Stimulated activated CD8-positive, alpha-beta memory T cell treated with anti-CD3 and anti-CD28 coated beads, Interleukin-7, amount 100 ng/mL, for 1 hour (primary cell): ENCODE measurements at places on chromosomes 2 and 18.

GRCh38 chr2:192584976-192585375 lies 390.2 kb upstream of the TMEFF2 start:
- no peak for DNase-seq

- DNase-seq, result no peak
Measured at GRCh38 chr18:10190564-10190963, 263.9 kb upstream of the APCDD1 start.

GRCh38 chr2:39504790-39505335 lies 67.8 kb upstream of the MAP4K3 start:
- DNase-seq, result no peak

DNA sequence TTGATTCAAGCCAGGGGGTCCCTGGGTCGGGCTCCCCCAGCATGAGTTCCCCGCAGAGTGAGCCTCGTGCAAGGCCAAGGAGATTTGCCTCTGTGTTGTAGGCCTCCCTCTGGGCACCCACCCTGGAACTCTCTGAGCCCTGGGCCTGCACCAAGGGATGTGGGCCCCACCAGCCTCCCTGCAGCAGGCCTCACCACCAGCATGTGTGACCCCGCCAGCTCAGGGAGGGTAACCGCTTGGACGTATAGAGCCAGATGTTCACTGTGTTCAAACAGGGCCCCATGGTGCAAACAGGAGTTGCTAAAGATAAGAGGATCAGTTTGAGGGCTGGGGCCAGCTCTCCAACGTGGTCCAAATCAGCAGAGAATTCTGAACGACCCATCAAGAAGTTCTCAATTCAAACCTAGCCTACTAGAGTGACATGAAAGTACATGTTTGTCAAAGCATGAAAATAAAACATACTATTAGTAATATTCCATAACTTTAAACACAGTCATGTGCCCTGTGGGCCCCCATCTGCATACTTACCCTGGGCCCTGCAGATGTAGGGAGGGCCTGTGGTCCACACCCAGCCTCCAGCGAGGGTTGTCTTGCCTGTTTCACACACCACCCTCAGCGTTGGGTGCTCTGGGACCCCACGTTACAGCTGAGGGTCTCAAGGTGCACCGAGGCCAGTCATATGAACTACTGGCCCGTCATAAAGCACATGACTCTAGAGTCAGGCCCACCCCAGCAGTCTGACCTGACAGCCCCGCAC lies 5.5 kb upstream of the TUBB6 start:
- DNase-seq, result no peak

GRCh38 chr2:241064802-241065354 lies 37.2 kb downstream of the MTERF4 start:
- DNase-seq, result no peak

DNA sequence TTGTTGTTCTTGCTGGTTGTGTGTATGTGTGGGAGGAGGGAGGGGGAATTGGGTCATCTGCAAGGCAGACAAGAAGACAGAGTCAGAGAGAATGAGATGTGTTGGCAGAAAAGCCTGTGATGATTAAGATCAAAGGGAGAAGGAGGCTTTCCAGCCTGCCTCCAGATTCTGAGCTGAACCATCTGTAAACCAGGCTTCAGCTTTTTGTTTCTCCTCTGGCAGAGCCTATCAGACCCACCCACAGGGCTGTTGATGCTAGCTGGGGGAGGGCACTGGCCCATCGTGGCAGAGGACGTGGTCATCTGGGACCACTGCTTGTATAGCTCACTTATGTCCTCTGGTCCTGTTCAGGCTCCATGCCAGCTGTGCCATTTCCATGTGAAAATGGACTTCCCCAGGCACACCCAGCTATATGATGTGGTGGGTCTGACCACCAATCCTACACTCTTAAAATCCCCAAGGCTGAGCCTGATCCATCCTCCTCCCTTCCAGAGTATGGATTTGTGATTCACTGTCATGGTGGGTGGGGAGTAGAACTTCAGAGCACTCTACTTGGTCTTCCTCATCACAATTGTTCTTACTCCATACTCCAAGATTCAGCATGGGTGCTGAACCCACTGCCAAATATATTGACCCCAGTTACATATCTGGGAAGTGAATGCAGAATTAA lies 27.8 kb upstream of the COL6A3 start:
- no peak for DNase-seq

- DNase-seq, result no peak
Measured at GRCh38 chr18:45127405-45127804, 446.7 kb downstream of the SETBP1 start.

- DNase-seq, result no peak
Measured at GRCh38 chr2:13698847-13699246, 933.7 kb upstream of the LRATD1 start.

DNA sequence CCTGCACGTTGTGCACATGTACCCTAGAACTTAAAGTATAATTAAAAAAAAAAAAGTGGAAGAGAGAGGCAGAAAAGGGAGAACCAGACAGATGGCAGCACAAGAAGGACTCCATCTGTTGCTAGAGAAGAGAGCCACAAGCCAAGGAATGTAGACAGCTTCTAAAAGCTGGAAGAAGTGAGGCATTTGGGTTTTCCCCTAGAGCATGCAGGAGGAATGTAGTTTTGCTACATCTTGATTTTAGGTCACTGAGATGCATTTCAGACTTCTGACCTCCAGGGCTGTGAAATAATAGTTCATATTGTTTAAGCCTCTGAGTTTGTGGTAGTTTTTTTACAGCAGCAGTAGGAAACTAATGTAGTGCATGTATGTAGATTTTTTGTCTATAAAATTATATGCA lies 46.0 kb downstream of the CAVIN2 start:
- DNase-seq, result no peak

- no peak for DNase-seq
Measured at GRCh38 chr2:46365913-46366667, 68.9 kb downstream of the EPAS1 start.

- DNase-seq, result no peak
Measured at GRCh38 chr2:109386004-109386695, 227.6 kb downstream of the SEPTIN10 start.

DNA sequence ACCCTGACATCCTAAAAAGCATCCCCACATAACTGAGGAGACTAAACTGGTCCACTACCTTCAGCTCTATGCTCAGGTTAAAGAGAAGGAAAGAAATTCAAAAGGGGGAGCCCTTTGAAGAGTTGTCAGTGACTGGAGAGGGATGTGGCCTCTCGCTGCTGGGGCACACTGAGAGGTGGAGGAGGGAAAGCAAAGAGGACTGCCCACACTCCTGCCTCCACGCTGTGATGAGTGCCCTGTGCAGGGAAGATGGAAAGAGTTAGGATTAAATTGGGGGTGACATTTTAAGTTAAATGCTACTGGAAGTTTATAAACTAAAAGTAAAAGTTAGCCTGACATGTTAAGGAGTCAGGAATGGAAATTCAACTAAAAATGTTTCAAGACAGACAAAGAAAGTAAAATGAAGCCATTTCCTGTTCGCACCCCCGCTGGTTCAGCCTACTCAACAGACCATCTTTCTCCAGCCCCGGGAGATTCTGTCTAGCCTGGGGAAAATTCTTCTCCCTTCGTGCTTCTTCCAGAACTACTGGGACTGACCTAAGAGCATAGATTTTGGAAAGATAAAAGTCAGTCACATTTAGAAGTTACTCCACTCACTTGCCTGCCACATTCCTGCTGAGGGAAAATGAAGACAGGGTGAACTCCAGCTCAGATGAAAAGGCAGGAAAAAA lies 17.8 kb upstream of the INO80C start:
- DNase-seq, result no peak

- no peak for DNase-seq
Measured at GRCh38 chr2:210792000-210792399, 235.6 kb downstream of the CPS1 start.

DNA sequence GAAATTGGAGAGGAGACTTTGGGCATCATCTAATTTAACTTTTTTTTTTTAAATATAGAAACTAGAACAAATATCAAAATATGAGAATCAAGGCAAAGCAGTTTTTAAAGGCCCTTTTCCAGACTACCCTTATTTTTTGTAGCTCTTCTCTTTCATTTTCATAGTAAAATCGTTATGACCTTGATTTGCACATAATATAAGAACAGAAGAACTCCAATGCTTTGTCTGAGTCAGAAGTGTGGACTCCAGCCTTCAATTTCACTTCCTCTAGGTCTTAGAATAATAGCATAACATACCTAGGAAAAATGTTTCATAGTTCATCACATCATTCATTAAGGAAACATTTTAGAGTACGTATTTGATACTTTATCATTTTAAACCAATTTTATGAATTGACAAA lies 74.4 kb downstream of the ANKRD12 start:
- no peak for DNase-seq
